Purkinje cell (primary cell): ENCODE measurements at places on chromosomes 3 and 15. TPM values are rescaled to one million over a fixed set of nuclear protein-coding genes. Genes with fewer than 3 reads are reported as not detected.

SAMD7 gene
- polyA plus RNA-seq = not detected in 2 replicates

HCLS1 gene
- 0.31 TPM in 1 of 2 replicates, not detected in the other for polyA plus RNA-seq

BFSP2 gene
- not detected in 2 replicates for polyA plus RNA-seq

GOLGA6L9 gene
- polyA plus RNA-seq = 1.4 and 2.7 TPM in 2 replicates

BNC1 gene
- polyA plus RNA-seq = not detected in 2 replicates

IL12A gene
- not detected in 2 replicates for polyA plus RNA-seq

GOLGA6B gene
- polyA plus RNA-seq = not detected in 2 replicates

ADGRG7 gene
- not detected in 2 replicates for polyA plus RNA-seq

C15orf39 gene
- 0.20 and 0.44 TPM in 2 replicates for polyA plus RNA-seq

KNL1 gene
- polyA plus RNA-seq = not detected in 2 replicates

RETNLB gene
- not detected in 2 replicates for polyA plus RNA-seq

APOD gene
- 23.4 and 38.2 TPM in 2 replicates for polyA plus RNA-seq

RARRES1 gene
- polyA plus RNA-seq = 0.71 and 2.4 TPM in 2 replicates

MESP1 gene
- 1.1 and 2.1 TPM in 2 replicates for polyA plus RNA-seq

ADPGK gene
- polyA plus RNA-seq = 3.0 and 3.4 TPM in 2 replicates

FAM174B gene
- 47.9 and 62.1 TPM in 2 replicates for polyA plus RNA-seq

SNTN gene
- 3.5 TPM in 1 of 2 replicates, not detected in the other for polyA plus RNA-seq

GPR171 gene
- polyA plus RNA-seq = 8.1 TPM in 1 of 2 replicates, not detected in the other
